Activated T-cell treated with anti-CD3 and anti-CD28 coated beads, Interleukin-2, amount 50 U/mL, for 72 hours (primary cell): ENCODE measurements at places on chromosomes 5 and 9.

DNA sequence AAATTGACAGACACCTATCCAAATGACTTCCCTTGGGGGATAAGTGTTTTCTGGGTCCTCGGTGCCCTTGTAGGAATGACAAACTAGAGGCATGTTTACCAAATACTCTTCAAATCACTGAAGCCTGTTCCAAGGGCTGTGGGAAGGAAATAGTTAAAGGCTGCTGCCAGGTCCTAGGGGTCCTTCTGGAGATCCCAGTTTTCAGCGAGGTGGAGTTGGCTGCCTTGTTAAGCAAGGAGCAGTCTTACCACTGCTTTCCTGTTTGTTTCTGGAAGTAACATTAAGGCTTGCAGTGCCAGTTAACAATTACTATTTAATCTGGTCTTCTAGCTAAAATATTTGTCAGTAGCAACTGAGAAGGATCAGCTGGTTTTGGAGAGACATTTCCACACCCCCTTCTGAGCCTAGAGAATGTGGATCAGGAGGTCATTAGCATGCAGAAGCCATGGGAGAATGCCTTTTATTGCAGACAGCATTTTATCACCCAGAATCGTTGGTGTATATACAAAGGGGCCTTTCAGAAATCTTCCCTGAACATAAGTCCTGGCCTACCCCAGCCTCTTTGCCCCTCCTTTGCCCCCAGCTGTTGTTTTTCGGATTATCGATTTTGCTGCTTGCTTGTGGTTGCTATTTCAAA is 238.8 kb downstream of the DMAC1 start:
- H3K27ac ChIP-seq: no peak overlapping the region
- no peak for DNase-seq
- no peaks in the 10 kb centered on the region for H3K4me1 ChIP-seq
- no peaks in the 10 kb centered on the region for H3K36me3 ChIP-seq
- H3K27me3 ChIP-seq: no peaks in the 10 kb centered on the region

DNA sequence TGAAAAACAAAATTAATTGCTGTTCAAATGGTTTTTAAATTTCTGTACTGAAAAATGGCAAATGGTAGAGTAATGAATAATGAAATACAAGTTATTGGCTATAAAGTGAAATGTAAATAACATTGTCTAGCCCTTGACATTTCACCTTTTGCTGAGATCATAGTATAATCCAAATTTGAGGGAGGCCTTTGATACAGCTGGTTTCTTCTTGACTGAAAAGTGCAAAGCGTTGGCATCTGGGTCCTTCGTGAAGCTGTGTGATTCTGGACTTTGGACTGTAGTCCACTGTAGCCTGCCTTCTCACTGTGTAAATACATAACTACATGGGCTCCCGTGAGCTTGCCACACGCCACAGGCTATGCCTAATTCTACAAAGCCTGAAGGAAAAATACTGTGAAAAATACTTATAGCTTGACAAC is 52.3 kb downstream of the ARHGEF28 start:
- H3K4me3 ChIP-seq: no peak overlapping the region
- DNase-seq: no peak
- no peaks in the 10 kb centered on the region for H3K27me3 ChIP-seq
- H3K4me1 ChIP-seq: no peaks in the 10 kb centered on the region

- H3K27me3 ChIP-seq: peaks cover 22% of the 10 kb centered on the region
- H3K4me1 ChIP-seq: no peaks in the 10 kb centered on the region
- no peaks in the 10 kb centered on the region for H3K36me3 ChIP-seq
- H3K27ac ChIP-seq: no peak overlapping the region
Measured at GRCh38 chr5:74044936-74045335, 418.9 kb downstream of the ARHGEF28 start.

GRCh38 chr5:138159666-138160065 is 18.8 kb downstream of the BRD8 start:
- peaks cover 42% of the 10 kb centered on the region for H3K36me3 ChIP-seq
- no peaks in the 10 kb centered on the region for H3K4me1 ChIP-seq
- DNase-seq: no peak
- H3K4me3 ChIP-seq: no peak overlapping the region

DNA sequence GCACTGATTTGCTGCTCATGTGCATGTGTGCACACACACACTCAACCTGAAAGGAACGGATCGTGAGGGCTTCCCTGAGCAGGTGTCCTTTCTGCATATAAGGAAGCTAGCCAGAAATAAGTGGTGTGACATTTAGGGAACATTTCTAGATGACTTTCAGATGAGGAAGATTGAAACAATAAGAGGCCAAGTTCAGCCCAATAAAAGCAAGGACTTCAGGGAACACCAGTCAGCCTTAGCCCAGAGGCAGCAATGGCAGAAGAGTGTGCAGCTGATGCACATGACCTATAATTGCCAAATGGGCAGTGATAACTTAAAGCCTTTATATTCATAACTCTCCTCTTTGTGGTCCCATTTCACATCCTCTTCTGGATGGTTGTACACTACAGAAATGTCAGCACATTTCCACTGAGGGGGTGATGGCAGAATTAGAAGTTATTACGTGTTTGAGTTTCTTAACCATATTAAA is 255.5 kb downstream of the TRIM32 start:
- H3K27ac ChIP-seq: no peak overlapping the region
- H3K4me1 ChIP-seq: no peaks in the 10 kb centered on the region
- no peak for DNase-seq
- H3K27me3 ChIP-seq: peaks cover 15% of the 10 kb centered on the region
- H3K36me3 ChIP-seq: no peaks in the 10 kb centered on the region

DNA sequence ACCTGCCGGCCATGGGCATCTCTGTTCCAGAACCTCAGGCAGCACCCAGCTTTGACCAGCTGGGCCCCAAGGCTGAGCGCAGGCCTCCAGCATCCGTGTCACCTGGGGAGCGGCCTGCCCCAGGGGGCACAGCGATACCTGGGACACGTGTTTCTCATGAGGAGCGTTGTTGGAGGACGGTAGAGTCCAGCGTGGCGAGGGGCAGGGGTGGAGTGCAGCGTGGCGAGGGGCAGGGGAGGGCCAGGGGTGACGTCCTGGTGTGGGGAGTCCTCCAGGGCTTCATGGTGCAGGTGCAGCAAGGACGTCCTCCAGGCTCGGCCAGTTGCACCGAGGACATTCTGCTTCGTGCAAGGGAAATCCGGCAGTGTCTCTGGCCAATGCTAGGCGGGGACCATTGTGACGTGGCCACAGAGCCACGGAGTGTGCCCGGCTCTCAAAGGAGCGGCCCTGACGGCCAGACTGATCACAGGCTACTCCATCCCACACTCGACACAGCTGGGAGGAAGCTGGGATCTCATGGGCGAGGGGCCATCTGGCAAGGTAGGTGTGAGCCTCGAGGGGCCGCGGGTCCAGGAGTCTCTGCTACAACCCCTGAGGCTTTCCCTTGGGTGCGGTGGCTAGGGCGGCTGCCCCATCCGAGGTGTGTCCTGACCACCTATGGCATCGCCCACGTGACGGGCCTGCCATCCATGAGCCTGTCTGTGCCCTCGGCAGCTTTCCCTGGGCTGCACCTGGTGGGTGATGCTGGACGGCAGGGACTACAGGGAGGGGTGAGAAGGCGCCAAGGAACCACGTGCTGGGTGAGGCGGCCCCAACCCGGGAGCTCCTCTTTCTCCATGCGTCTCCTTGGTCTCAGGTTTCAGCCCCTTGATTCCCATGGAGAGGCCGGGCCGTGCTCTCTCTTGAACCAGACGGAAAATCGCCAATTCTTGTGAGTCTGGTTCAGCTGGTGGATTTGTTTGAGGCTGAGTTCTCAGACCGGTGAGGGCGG is 33.8 kb downstream of the SLC9A3 start:
- H3K4me3 ChIP-seq: no peak overlapping the region
- no peak for DNase-seq
- no peak overlapping the region for H3K27ac ChIP-seq
- H3K4me1 ChIP-seq: peaks cover 5% of the 10 kb centered on the region

DNA sequence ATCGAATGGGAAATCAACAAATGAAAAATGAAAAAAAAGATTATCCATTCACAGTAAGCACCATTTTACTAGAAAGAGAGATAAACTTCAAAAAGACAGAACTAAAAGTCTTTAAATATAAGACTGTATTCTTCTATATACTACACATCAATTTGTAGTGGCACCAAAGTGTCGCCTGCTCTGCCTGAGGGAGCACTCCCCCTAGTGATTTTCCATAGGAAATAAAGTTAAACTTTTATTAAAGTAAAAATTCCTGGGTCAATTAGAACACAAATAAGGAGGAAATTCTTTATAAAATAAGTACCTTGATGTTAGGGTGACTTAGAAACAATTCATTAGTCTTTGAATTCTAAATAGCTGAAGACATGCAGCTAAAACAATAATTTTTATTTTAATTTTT is 9.7 kb downstream of the RAD1 start:
- H3K36me3 ChIP-seq: peaks cover 13% of the 10 kb centered on the region
- DNase-seq: no peak
- no peak overlapping the region for H3K4me3 ChIP-seq
- H3K4me1 ChIP-seq: peaks cover 5% of the 10 kb centered on the region
- H3K27me3 ChIP-seq: no peaks in the 10 kb centered on the region

- H3K27ac ChIP-seq: no peak overlapping the region
- H3K4me1 ChIP-seq: no peaks in the 10 kb centered on the region
- DNase-seq: no peak
- H3K36me3 ChIP-seq: peaks cover 1% of the 10 kb centered on the region
- no peaks in the 10 kb centered on the region for H3K27me3 ChIP-seq
Measured at GRCh38 chr5:125874717-125875116, 548.5 kb upstream of the GRAMD2B start.

DNA sequence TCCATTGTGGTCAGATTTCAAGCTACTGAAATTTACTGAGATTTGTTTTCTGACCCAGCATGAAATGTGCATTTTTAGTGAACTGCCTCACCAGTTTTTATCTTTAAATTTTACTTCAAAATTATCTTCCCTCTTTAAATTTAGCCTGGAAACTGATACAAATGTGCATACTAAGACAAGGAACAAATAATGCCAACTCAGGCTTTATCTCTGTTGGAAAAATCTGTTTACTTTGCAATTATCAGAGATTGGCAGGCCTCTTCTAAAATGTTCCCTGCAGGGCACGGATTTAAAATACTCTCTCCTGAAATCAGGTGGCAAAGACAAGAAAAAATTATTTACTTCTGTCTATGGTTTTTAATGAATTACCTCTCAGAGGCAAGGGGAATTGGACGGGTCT is 151.0 kb upstream of the PTCH1 start:
- no peaks in the 10 kb centered on the region for H3K4me1 ChIP-seq
- DNase-seq: no peak
- no peak overlapping the region for H3K27ac ChIP-seq
- no peaks in the 10 kb centered on the region for H3K36me3 ChIP-seq
- H3K4me3 ChIP-seq: no peak overlapping the region
- H3K27me3 ChIP-seq: peaks cover 38% of the 10 kb centered on the region
